ENCODE measurements at places on chromosomes 16 and 17.
A peak's percentile ranks its signal among the peaks of the same experiment; 100 is the strongest.

DNA sequence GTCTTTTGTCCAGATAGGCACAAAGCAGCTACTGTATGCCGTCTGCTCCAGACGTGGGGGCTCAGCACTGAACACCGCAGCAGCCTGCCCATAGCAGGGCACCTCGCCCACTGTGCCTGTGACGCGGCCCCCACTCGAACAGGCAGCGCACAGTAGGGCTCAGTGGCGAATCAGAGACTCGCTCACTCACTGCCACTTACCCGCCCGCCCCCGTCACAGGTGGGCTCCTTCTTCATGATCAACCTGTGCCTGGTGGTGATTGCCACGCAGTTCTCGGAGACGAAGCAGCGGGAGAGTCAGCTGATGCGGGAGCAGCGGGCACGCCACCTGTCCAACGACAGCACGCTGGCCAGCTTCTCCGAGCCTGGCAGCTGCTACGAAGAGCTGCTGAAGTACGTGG, 23.6 kb downstream of the TPSG1 start:
- no peak for DNase-seq

- no peak for DNase-seq
Observed at GRCh38 chr16:79768276-79768970, 167.9 kb upstream of the MAF start.

DNA sequence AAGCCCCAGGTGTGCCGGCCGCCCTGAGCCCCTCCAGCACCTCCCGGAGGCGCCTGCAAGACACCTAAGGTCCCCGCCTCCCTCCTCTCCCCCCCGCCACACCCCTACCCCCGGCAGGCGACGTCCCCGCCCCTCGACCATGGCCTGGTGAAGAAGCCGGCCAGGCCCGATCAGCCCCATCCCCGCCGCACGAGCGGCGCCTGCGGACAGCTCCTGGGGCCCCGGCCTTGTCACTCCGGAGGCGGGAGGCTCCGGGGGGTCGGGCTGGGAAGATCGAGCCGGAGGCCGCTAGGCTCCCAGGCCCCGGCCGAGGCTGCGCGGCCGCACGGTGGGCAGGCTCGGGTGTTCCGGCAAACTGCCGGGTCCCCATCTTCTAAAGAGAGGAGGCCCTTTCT, 405 bp upstream of the ACE start:
- no peak for DNase-seq

GRCh38 chr17:74852237-74853047, 7.2 kb downstream of the GRIN2C start:
- no peak for DNase-seq

DNA sequence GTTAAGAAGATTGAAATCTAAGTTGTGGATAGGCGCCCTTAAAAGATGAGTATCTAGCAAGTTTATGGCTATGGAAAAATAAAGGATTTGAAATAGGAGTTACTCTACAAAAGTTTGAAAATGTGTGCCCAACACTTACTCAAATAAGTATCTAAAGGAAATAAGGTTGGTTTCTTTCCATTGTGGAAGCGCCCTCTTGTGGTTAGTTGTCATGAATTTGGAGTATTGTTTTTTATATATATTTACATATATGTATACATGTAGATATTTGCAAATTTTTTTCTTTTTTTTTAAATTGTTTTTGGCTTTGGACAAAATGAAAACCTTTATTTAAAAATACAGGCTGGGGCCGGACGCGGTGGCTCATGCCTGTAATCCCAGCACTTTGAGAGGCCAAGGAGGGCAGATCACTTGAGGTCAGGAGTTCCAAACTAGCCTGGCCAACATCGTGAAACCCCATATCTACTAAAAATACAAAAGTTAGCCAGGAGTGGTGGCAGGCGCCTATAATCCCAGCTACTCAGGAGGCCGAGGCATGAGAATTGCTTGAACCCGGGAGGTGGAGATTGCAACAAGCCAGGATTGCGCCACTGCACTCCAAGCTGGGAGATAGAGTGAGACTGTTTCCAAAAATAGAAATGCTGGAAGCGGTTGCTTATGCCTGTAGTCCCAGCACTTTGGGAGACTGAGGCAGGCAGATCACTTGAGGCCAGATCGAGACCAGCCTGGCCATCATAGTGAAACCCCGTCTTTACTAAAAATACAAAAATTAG, 24.0 kb upstream of the VPS4A start:
- DNase-seq: peak; percentile 58
